ENCODE measurements at places on chromosomes 4 and X.

DNA sequence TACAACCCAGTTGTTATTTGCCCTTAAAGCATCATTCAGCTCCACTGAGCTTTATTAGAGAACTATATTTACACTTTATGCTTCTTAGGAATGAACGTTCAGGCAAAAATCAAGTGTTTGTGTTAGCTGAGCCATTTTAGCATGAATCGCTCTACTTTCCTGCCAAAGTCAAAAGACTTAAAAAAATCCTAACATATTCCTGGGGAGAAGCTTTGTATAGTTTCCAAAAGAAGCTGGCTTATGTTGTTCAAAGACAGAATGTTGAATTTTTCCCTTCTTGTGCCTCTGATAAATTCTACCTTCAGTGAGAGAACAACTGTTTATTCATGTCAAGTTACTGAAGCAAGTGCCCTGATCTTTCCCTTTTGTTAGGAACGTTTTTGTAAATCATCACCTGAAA lies 771.5 kb upstream of the HS3ST1 start:
- DNase-seq: no peak

DNA sequence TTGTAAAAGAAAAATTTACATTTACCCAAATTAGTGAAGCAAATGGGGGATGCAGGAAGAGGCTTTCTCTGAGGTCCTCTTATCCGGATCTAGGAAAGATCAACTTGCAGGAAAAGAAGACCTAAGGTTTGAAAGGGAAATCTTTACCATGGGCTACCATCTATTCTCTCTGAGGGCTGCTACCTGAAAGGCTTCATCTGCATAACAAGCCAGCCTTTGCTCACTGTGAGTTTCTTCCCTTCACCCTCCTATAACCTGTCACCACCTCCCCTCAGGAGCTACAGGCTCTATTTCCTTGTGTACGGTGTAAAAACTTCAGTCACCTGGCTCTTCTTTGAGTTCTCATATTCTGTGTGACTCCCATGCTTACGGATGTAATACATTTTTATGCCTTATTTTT lies 118.6 kb upstream of the BEND4 start:
- DNase-seq: no peak

- no peak for DNase-seq
These were observed 11.9 kb upstream of the ADH7 start for GRCh38 chr4:99447079-99447478.

DNA sequence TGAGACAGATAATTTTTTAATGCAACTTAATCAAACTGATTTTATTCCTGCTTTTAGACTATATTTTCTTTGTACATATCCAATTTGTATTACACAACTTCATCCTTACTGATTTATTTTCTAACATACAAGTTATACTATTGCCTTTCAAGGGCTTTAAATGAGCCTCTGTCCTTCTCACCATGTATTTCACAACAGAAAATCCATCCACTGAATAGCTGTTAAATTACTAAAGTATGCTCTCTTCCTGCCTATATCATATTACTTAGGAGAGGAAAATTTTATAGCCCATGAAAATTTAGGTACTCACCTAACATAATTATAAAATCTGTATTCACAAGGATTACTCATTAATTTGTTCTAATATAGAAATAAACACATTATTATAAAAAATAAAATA lies 528.6 kb downstream of the ANKRD50 start:
- no peak for DNase-seq

DNA sequence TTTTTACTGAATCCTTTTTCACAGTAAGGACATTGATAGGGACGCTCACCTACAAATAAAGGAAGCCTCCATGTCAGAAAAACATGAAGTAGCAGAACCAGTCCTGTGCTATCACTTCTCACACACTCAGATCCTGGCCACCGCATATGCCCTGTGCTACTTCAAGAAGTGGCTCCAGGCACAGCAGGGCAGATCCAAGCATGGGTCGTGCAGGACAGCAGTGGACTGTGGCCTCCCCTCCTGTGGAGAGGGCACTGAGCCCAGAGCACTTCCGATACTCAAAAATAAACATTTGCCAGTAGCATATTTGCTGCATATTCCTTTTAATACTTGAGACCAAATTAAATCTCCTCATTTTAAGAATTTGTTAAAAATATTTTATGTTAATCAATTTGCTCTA lies 167.9 kb downstream of the PRDM5 start:
- DNase-seq: no peak

- no peak for DNase-seq
These were observed 6.9 kb downstream of the CTBP1 start for GRCh38 chr4:1241936-1242505.

DNA sequence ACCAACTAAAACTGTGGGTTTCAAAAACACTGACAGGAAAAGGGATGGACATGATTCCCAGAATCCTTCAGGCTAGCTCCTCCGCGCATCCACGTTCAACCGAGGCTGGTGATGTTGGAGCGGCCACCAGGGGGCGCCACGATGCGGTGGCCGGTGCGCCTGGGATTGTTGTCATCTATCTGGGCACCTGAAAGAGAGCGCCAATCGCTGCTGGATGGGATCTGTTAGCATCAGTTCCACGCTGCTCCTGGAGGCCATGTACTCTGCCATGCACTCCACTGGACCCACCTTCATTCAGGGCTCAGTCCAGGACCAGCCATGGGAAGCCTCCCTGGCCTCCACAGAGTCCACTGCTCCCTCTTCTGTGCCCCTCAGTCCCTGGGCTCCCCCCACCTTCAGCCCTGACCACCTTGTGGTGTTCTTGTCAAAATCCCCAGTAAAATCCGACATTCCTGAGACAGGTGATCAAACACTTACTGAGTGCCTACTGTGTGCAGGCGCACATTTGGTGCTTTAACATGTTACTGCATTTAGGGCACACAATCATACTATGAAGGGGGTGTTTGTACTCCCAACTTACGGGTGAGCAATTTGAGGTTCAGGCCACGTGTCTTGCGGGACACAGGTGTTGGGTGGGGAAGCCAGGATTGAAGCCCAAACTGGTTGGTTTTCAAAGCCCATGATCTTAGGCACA lies 71.1 kb downstream of the CRMP1 start:
- DNase-seq: no peak

DNA sequence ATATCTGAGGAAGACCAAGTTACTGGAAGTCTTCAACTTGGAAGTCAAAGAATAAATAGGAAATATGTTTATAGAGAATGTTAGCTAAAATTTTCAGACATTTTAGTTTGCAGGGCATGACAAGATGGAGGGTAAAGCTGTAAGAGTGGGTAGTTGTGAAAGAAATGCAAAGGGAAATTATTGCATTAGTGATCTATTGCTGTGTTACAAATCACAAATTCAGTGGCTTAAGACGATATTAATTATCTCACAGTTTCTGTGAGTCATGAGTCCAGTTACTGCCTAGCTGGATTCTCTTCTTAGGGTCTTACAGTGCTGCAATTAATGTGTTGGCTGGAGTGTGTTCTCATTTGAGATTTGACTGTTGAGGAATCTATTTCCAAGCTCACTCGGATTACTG lies 62.9 kb upstream of the CAMK2D start:
- DNase-seq: no peak

Data from stimulated activated CD4-positive, alpha-beta T cell treated with anti-CD3 and anti-CD28 coated beads, TNF-alpha, amount 100 ng/mL, for 24 hours (primary cell).